NCI-H748 treated with DMSO at 0.1 percent for 48 hours (cell line): ENCODE measurements at places on chromosomes 7 and 10.
A peak's percentile ranks its signal among the peaks of the same experiment; 100 is the strongest.

DNA sequence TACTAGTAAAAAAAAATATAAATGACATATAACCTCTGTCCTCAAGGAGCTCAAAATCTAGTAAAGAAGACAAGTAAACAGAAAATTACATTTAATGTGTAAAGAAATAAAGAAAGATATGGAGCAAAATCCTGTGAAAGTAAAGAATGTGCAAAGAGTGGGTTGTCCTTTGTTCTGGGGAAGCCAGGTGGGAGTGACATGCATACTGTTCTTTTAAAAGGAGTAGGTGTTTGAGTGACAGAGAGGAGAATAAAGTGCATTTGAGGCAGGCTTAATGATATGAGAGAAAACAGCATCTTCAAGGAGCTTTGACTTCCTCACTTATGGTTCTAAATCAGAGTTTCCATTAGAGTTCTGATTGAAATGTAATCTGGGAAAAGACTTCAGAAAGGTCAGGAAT is 22.0 kb downstream of the OR6V1 start:
- no peak for DNase-seq

DNA sequence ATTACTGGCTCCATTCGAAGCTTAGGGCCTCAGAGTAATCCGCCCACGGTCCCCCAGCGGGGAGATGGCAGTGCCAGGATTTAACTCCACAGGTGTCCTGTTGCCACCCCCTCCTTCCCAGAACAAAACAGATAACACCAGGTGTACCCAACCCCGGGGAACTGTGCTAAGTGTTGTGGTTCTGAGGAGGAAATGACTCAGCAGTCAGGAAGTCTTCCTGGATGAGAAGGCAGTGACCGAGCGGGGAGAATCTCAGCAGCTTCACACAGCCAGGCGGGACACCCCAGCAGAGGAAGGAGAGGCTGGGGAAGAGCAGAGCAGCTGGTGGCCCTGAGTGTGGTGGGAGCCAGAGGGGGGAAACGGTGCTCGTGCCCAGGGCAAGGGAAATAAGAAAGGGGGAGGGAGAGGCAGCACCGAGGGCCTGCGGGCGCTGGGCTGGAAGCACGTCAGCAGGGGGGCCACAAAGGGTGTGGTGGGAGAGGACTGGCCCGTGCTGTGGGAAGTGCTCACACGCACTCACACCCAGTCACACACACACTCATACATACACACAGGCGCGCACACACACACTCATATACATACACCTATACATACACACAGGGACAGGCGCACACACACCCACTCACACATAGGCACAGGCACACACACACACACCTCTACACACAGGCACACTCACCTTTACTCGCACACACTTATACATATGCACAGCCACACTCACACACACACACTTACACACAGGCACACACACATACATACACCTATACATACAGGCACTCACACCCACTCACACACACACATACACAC is 59.8 kb upstream of the CHST15 start:
- DNase-seq, result peak; percentile 5

DNA sequence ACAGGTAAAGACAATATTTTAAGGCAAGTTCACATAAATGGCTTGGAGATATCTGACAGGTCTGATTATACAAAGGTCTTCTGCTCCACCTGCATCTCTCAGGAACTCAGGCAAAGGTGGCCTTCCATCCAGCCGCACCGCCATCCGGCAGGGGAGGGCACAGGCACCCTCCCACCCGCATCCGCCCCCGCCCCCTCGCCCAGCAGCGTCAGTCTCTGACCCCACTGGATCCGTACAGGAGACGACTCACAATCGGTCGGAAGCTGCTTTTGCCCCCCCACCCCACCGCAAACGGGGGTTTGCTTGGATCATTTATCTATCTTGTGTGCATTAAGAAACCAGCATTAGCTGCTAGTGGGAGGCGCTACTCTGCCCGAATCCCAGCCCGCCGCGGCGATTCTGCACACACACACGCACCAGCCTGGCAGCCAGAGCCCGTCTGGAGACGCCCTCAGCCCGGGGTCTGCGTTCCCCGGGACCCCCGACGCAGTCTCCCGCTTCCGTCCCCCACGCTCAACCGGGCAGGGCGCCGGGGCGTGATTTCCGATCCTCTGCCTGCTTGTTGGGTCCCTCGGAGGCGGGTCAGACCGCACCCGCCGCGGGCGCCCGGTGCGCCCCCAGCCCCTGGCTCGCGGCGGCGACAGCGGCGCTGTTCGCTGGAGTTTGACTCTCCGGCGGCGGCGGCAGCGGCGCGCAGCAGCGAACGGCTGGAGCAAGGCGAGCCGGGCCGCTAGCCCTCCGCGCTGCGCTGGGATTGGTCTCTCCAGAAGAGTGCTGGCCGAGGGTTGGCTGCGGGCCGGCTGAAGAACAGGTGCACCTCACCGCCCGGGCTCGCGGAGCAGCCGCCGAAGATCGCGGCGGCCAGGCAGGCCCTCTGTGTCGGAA is 820 bp upstream of the NRG3 start:
- peak; percentile 7 for DNase-seq

GRCh38 chr10:1366811-1367425 is 310.7 kb downstream of the WDR37 start:
- no peak for DNase-seq

DNA sequence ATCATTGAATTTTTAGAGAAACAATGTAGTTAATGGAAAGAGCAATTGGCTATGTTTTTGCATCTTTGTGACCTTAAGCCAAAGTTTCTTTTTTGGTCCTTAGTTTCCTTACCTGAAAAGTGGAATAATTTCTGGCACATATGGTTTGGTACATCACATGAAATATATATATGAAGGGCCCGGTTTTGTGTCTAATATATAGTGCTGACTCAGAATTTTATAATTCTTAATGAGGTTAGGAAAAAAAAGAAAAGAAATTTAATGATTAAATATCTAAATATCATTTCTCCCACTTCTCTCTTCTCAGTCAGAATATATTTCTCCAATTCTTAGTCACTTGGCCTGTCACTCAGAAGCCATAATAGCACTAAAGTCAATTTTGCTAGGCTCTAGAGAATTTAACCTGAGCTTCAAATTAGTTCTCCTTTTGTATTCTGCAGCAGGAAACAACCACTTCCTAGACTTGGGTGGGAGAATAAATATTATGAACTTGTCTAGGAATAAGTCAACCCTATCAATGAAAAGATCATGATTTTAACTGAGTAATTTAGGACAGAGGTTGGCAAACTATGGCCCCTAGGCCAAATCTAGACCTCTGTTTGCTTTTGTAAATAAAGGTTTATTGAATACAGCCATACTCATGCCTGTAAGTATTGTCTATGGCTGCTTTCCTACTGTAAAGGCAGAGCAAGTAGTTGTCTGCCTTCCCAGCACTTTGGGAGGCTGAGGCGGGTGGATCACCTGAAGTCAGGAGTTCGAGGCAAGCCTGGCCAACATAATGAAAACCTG is 34.6 kb downstream of the PPP1R9A start:
- peak; percentile 42 for DNase-seq

DNA sequence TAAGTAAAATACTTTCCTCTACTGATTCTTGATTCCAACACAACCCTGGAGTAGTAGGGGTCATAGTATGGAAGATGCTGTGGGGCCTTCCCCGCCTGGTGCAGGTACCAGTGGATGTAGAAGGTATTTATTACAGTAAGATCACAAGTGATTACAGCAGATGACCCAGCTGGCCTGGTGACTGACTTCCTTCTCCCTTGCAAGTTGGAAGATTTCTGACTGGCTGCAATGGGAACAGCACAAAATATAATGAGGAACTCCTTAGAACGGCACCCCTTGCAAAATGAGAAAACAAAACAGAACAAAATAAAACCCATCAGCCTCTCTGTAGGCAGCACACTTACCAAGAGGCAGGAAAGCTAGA is 61.7 kb upstream of the TARP start:
- no peak for DNase-seq

DNA sequence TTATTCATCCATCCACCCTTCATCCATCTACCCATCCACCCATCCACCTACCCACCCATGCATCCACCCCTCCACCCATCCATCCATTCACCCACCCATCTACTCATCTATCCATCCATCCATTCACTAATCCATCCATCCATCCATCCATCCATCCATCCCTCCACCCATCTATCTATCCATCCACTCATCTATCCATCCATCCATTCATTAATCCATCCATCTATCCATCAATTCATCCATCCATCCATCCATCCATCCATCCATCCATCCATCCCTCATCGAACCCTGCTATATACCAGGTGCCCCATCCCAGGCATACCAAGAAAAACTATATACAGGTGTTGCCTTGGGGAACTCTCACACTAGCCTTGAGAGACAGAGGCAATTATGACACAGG is 7.1 kb upstream of the CCL24 start:
- no peak for DNase-seq

DNA sequence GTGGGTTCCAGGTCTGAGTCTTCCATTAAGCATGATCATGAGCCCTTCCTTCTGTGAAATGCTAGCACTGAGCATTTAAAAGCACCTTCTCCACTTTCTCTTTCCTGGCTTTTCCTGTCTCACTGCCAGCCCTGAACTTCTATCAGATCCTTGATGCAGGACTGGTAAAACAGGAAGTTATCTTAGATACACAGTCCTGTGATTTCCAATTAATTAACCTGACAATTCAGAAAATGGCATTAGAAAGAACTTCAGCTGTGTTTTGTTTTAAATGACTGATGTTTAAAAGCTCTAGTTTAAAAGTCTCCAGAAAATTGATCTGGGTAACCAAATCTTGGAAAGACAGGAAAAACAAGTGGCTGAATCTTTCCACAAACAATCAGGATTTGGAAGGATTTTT is 79.0 kb upstream of the MACROH2A2 start:
- DNase-seq, result no peak

GRCh38 chr7:86320889-86321288 is 322.8 kb upstream of the GRM3 start:
- no peak for DNase-seq

- no peak for DNase-seq
Observed at GRCh38 chr7:139829025-139829774, at the start of gene TBXAS1. Gene TBXAS1 (plus strand): TSS chr7:139829264. CDS start chr7:139829391, 127 bp downstream.

DNA sequence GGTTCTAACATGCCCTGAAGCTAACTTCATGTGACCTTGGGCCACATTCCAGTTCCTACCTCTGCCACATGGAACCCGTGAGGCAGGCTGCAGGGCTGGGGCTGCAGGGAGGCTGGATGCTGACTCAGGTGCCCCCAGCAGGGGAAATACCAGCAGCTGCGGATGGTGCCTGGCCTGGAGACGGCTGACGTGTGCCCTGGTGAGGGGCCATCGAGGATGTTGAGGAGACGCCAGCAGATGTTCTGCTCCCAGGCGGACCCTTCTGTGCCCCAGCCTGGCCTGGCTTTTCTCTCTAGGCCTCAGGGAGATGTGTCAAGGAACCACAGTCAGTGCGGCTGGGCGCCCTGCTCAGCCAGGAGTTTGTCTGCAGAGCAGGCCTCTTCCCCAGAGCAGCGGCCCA is 8.8 kb downstream of the BAG3 start:
- DNase-seq, result no peak

GRCh38 chr10:87659571-87660483 is at the start of gene PAPSS2:
Gene PAPSS2 (plus strand): TSS chr10:87659878. CDS start chr10:87659982, 104 bp downstream.
- peak; percentile 9 for DNase-seq

DNA sequence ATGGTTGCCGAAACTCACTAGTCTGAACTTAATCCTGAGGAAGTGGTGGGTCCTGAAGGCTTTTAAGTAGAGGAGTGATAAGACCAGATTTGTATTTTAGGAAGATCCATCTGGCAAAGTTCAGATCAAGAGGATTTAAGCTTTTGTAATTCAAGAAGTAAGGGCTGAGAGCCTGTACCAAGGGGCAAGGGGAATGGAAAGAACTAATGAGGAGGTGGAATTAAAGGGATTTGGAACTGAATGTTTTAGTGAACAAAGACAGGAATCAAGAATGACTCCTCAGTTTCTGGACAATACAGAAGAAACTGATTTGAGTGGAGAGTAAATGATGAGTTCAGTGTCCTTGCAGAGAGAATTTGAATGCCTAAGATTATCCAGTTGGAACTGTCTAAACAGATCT is 249.0 kb downstream of the C7orf25 start:
- DNase-seq, result no peak

GRCh38 chr10:114206902-114207301 is 27.7 kb downstream of the TDRD1 start:
- no peak for DNase-seq

DNA sequence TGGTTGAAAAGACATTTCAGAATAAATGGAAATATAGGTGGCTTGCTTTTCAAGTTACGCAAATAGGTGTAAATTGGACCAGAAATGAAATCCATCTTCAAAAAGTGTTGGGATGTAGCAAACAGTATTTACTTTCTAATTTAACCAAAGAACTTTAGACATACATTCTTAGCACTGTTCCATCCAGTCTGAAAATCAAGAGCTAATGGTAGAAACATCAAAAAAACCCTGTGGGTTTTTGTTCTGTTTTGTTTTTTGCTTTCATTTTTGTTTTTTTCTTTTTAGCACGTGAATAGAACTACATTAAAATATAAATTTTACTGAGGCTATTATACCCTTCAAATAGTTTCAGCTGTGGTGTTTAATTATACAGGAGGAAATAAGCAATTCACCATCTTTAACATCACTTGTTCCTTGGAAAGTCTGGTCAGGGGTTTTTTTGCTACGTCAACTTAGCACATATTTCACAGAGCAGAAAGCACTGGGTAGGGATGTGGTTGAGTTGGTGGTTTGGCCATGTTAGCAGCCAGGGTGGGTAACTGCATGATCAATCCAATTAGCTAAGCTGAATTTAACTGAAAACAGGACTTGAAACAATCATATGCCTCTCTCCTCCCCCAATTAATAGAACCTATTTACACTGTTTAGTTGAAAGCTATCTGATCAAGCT is 275.4 kb upstream of the PFKP start:
- no peak for DNase-seq

- DNase-seq, result no peak
Observed at GRCh38 chr7:140698477-140698876, 2.0 kb downstream of the NDUFB2 start.

GRCh38 chr7:21256310-21256877 is 171.5 kb upstream of the SP4 start:
- DNase-seq, result peak; percentile 67

GRCh38 chr10:94583124-94583523 is 37.5 kb downstream of the HELLS start:
- no peak for DNase-seq

DNA sequence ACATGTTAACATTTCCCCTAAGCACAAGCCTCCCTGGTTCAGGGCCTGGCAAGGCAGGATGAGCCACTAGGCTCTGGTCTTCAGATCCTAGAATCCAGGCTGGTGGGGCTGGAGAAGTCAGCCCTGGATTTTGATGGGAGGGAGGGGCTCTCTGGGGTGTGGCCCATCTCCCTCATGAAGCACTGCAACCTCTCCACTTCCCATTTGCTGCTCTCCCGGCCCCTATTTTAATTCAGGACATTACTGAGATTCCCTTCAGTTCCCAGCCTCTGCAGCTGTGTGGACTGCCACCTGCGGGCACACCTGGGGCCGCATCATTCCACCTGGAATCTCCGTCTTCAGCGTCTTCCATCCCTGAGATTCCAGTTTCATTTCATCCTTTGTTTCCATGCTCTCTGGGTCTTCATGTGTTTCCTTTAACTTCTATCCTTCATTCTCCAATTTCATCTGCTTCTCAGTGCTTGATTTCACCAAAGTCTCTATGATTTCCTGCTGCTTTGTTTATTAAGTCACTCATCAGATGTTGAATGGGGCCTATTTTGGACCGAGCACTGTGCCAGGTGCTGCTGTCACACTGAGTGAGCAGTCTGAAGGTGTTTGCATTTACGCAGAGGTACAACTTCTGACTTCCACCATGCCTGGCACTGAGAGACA is 253.6 kb downstream of the WDR37 start:
- DNase-seq, result no peak
